ENCODE measurements at places on chromosomes 4 and X.

- DNase-seq = no peak
Observed at GRCh38 chr4:186829740-186830449, 106.2 kb upstream of the FAT1 start.

DNA sequence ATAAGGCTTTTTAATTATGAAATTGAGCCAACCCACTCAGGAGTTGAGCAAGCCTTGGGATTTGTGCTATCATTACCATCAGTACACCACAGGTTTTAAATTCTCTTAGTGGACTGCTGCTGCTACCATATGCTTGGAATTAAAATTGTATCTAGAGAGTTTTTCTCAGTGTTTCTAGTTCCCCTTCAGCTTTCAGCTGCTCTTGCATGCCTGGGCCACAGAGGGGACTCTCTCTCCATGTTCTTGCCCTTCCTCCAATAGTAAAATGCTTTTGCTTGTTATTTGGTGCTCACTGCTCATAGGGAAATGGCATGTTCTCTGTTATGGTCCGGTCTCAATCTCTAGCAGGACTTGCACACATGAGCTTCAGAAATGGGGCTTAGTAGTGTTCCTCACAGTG is 101.9 kb downstream of the IGSF1 start:
- no peak for DNase-seq

- DNase-seq = peak; percentile 6
Observed at GRCh38 chr4:140790765-140791164, 34.6 kb upstream of the TBC1D9 start.

GRCh38 chr4:5500165-5500564 is 208.2 kb downstream of the EVC2 start:
- no peak for DNase-seq

GRCh38 chr4:52019936-52020657 is at the start of gene LRRC66:
TSS of gene LRRC66 (minus strand) at chr4:52020363. CDS start at chr4:52017613, 2,750 bp downstream.
- DNase-seq = no peak

- no peak for DNase-seq
Observed at GRCh38 chr4:41885456-41885855, 49.8 kb upstream of the TMEM33 start.

GRCh38 chr4:8000247-8000646 is 60.6 kb upstream of the AFAP1 start:
- no peak for DNase-seq

GRCh38 chr4:39278476-39278875 is 87.7 kb downstream of the RFC1 start:
- DNase-seq = no peak

- no peak for DNase-seq
Observed at GRCh38 chr4:112898357-112899141, 150.9 kb upstream of the ANK2 start.

DNA sequence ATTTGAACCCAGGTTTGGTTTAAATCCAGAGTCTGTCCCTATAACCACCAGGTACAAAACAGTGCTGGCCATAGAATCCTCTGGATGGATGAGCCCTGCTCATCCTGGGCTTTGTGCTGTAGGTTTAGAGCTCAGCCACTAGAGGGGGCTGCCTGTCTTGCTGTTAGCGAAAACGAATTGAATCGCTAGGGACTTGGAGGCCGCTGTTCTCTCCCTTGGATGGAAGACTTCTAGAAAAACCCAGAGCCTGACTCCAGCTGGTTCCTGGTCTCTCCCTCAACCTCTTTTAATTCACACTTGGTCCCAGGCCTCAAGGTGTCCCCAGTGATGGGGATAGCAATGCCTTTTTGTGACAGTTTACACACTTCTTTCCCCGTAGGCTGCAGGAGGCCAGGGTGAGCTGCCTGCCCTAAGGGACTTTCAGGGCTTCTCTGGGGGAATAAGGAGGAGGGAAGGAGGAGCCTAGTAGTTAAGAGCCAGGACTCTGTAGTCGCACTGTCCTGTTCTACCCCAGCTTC is 8.7 kb downstream of the RIPPLY1 start:
- DNase-seq = peak; percentile 10

DNA sequence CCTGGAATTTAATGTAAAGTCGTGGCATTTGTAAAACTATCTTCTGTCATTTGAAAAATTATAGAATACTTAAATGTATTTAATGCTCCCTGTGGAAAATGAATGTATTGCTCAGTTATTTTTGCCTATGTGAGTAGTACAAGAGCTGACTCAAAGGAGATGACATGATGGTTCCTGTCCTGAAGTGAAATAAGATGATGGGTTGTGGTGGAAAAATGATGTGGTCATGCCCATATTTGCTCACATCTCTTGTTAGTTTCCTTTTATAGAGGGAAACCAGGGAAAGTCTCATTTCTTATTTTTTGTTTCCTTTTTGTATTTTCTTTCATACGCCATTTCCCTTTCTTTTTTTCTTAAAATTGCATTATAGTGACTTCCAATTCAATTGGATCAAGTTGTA is 23.7 kb downstream of the PLS3 start:
- DNase-seq = no peak

GRCh38 chrX:31349515-31349914 is 277.7 kb upstream of the FTHL17 start:
- no peak for DNase-seq

GRCh38 chrX:78839711-78840110 is 92.2 kb downstream of the LPAR4 start:
- no peak for DNase-seq

DNA sequence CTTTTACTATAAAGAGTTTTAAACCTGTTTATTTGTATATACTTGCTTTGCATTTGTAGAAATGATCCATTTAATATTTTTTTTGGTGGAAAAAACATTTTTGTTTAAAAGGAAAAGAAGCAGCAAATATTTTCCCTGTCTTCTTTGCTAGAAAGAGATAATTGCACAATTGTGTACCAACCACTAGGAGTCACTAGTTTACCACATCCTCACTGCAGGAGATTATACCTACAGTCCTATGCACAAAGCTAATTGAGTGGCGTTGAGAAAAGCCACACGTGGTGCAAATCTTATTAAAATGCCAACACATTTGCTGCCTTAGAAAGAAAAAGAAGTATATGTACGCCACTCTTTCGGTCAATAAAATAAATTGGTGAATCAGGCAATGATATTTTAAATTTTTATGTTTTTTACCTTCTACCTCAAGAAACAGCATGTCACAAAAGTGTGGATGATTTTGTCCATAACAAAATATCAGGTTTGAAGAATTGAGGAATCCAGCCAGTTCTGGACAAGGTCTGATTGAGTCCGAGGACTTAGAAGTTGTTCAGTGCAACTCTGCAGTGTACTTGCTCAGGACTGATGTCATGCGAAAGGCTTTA is 102.9 kb downstream of the GRXCR1 start:
- DNase-seq = peak; percentile 50

- no peak for DNase-seq
Observed at GRCh38 chr4:47221721-47222120, 190.4 kb downstream of the GABRB1 start.

DNA sequence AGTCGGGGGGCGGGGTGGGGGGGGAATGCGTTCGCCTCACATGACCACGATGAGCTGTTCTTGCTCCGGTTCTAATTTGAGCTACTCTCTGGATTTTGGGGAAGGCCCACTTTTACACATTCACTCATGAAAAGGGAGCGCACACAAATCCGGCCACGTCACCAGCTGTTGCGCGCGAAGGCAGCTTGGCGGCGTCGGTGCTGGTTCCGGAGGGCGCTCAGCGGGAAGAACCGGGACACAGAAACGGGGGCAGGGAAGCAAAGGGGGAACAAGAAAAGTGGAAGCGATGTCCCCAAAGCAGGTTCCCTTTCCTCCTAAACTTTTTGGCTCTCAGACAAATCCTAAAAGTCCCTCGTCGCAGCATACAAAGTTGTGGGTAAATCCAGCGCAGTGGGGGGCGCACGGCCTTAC is 605 bp downstream of the ANXA5 start:
- DNase-seq = no peak

GRCh38 chr4:3706111-3706511 is 60.1 kb upstream of the ADRA2C start:
- no peak for DNase-seq

DNA sequence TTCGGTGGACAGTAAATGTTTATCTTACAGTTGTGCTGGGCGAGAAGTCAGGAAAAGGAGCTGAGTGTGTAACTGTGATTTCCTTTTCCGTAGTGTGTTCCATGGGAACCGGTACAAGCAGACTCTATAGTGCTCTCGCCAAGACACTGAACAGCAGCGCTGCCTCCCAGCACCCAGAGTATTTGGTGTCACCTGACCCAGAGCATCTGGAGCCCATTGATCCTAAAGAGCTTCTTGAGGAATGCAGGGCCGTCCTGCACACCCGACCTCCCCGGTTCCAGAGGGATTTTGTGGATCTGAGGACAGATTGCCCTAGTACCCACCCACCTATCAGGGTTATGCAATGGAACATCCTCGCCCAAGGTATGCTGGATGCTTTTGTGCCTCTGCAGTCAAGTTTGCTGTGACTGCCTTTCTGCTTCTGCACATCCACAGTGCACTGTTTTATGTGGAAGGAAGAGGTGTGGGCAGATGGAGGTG is 27.4 kb downstream of the NOCT start:
- no peak for DNase-seq

- no peak for DNase-seq
Observed at GRCh38 chr4:155887045-155887444, 16.5 kb upstream of the TDO2 start.

- no peak for DNase-seq
Observed at GRCh38 chr4:39961311-39961877, 16.3 kb downstream of the PDS5A start.

DNA sequence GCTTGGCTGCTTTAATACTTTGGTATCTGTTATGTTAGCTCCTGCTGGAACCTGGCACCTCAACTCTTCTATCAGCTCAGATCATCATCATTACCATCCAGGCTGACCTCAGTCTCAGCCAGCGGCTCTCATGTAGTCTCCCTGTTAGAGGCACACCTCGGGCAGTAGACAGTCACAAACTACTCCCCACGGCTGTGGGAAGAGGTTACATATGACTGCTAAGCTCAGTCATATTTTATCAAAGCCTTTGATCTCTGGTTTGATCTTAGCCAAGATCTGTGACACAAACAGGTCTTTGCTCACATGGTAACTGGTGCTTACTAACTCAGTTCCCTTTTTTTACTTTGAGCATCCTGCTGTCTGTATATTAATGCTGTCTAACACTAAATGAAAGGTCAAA is 384.9 kb downstream of the CENPC start:
- DNase-seq = peak; percentile 1

DNA sequence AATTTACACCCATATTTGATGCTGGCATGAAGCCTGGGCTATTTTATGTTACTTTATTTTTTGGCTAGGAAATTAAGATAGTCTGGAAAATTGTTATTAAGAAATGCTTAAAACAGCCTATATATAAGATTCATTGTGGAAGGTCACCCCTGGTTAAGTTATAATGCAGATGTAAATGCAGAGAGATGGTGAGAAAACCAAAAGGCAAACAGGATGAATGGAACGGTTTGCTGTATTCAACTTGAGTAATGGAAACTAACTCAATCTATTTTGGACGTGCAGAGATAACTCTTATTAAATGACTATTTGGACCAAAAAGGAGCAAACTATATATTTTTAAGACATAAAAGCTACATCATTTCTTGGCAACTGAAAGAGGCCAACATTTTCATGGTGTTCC is 446.3 kb upstream of the FRG1 start:
- DNase-seq = no peak

DNA sequence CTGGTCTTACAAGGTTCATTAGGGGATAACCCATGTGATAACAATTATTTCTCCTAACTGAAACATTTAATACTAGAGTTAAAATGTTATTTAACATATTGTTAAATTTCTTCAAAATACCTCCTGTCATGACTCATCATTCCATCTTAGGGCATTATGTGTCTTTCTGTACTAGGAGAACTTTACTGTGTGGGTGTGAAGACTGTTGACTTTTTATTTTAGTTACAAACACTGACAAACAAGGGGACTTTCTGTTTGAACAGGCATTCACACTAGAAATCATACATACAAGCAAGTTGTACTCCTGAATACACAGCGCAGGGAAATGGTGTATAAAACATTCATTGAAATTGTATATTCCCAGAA is 175.9 kb downstream of the FBXW7 start:
- no peak for DNase-seq

DNA sequence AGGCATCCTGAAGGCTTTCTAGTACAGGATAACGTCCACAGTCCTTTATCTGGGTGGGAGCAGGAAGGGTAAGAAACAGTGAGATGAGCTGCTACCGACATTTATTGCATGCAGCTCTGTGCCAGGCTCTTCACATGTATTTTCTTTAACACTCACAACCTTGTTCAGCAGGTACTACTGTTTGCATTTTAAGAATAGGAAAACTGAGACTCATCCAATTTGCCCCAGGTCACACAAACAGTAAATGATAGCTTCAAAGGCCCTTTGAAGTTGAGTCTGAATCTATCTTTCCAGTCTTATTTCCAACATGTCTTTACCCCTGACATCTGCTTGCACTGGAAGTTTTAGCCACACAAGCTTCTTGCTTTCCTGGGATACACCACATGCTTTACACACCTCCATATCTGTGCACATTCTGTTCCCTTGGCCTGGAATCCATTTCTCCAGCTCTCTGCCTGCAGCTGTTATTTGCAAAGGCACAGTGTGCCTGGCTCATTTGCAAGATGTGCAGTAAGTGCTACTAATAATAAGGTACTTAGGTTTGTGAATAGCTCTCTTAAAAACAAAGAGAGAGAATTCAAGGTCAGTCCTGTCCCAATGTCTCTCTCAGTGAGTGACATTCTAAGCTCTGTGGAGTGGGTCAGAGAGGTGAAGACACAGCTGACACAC is 61.2 kb downstream of the METTL14 start:
- DNase-seq = no peak

DNA sequence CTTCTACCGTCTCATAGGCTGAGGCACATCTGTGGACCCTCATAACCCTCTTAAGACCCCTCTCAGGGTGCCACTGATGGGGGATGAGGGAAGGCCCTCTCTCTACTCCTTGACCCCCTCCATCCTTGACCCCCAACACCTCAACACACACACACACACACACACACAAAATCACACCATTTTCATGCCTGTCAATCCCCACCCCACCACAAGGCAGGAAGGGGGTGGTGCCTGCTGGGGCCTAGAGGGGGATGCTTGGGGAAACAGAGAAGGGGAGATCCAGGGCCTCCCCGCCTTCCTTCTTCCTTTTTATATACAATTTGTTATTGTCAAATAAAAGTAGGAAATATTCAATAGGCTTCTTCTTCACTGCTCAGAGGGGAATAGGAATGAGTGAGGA is 1.2 kb upstream of the EBP start:
- no peak for DNase-seq

GRCh38 chr4:89674876-89675459 is 162.0 kb downstream of the SNCA start:
- DNase-seq = no peak

GRCh38 chr4:124997991-124998390 is 285.5 kb upstream of the ANKRD50 start:
- no peak for DNase-seq

GRCh38 chr4:7910952-7911578 is 28.6 kb downstream of the AFAP1 start:
- no peak for DNase-seq

DNA sequence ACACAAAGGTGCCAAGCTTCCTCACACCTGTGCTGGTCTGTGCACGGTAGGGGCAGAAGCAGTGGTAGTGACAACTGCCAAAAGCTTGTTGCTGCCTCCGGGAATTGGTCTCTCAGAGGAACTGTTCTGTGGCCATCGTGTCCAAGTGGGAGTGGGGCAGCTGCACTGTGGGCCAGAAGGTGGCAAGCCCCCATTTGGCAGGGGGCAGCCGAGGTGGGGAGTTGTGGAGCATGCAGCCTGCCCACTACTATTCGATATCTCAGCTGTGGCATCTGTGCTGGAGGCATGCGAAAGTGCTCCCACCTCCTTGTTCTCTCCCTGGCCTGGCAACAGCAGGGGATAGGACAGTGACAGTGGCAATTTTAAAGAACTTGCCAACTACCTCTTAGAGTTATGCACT is 192.8 kb downstream of the TBX22 start:
- no peak for DNase-seq
